ENCODE measurements at places on chromosomes 5 and 9.

DNA sequence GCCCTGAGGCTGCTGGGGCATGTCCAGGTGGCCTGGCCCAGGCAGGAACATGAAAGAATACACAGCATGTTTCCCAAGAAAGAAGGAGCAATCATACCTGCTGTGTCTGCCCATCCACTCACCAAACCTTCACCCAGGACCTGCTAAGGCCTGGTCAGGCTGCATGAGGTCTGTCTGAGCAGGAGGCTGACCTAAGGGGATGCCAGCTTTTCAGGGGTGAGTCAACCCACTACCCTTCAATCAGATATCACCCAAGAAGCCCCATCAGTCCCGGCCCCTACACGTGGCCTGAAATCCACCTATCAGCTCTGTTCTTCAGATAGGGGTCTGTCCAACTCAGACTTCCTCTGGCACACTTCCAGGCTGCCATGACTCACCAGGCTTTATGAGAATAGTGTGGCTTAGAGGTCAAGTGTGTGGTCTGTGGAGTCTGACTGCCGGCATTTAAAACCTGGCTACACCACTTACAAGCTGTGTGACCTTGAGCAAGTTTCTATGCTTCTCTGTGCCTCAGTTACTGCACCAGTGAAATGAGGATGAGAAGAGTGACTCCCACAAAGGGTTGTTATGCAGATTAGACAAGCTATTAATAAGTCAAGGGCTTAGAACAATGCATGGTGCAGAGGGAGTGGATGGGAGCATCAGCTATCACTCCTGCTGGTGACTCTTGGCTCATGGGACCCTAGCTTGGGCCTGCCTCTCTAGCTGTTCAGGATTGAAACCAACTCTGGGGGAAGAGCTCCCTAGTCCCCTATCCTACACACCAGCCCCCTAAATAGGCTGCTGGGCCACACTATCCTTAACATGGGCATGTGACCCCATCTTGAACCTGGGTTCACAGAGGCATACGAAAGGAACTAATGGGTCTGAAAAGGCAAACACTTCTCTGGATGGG lies 130.3 kb downstream of the PAX5 start:
- DNase-seq = no peak

DNA sequence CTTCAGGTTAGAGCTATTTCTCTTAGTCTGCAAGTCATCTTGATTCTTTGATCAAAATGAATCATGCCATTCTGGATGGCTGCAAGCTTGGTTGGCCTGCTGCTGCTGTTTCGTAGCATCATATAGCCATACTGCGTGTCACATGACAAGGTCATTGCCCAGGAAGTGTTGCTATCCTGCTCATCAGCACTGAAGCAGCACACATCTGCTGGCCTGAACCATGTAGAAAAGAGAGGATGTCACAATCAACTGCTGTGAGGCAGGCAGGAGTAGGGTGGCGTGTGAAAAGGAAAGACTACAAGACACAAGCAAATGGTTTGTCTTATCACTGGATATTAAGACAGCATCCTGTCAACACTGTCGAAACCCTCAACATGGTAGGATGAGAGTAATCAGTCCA lies 376.7 kb upstream of the RORB start:
- DNase-seq = no peak

GRCh38 chr5:60945813-60946187 lies 795 bp downstream of the NDUFAF2 start:
- DNase-seq = no peak

GRCh38 chr5:171783051-171783450 lies 2.6 kb upstream of the SMIM23 start:
- no peak for DNase-seq

GRCh38 chr9:127188396-127188795 lies 66.0 kb upstream of the ANGPTL2 start:
- no peak for DNase-seq

DNA sequence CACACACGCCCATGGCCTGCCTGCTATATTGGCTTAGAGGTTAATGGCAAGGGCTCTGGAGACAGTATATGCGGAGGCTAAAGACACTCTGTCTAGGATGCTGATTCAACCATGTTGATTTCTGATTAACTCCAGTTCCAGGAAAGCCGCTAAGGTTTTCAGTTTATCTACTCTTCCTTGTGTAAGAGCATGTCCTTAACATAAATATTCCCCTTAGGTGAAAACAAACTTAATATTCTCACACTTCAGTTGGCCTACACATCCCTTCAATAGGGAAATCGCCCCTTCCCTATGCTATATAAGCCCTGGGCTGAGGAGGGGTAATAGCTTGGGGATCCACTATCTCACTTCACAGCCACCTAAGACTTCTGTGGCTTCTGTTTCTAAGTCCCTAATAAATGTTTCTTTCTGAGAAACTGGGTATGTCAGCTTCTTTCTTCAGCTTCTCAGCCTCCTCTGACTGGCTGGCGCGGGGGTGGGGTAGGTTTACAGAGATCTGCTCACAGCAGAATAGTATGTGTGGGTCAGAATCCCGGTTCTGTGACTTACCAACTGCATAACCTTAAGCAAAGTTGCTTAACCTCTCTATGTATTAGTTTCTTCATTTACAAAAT lies 4.3 kb upstream of the GPX3 start:
- no peak for DNase-seq

DNA sequence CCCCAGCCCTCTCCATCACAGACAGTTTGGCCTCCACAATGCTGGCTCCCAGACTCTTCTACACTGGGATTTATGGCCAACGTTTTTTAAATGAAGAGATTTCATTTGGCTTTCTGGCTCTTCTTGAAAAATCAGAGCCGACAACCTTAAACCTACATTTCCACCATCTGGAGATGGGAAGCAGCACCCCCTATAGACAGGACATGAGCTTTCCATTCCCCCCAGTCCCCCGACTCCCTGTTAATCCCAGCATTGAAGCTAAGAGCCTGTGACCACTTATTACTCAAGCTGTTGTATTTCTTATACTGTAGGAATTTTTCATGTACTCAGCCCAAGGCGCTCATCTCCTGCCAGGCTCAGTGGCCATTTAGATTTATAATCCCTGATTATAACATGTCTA lies 34.0 kb upstream of the AFAP1L1 start:
- no peak for DNase-seq

GRCh38 chr5:58455066-58455465 lies 4.8 kb downstream of the PLK2 start:
- DNase-seq = no peak

DNA sequence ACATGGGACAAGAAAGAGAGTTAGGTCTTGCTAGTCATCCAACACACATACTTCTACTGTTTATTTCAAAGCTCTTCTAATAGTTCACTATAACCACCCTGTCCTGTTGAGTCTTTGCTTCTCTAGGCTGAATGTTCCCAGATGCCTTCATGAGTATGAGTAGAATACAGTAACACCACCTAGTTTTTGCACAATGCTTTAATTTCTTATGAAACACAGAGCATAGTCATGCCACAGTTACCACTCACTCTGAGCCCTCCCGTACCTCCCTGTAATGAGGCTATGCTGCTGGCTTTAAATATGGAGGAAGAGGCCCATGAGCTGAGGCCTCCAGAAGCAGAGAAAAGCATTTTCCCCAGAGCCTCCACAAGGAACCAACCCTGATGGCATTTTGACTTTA lies 75.0 kb upstream of the SLC1A3 start:
- DNase-seq = no peak

DNA sequence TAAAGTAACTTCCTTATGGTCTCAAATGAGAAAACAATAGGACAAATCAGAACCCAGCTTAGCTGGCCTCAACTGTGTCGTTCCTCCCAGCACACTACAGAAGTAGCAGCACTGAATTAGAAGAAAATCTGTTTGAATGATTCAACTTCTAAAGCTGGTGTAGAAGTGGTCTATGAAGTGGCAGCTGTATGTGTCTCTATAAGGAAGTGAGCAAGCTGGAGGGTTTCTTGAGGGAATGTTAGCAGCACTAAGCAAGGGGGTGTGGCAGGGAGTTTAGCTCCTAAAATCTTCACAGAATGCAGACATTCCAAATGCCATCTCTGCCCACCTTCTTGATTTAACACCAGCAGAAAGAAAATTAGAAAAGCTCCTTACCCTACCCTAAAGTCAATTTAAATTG lies 4.1 kb downstream of the KLF9 start:
- no peak for DNase-seq

GRCh38 chr9:83934569-83935275 lies 13.5 kb upstream of the KIF27 start:
- no peak for DNase-seq

GRCh38 chr9:80885894-80886293 lies 803.5 kb downstream of the TLE1 start:
- DNase-seq = no peak

- DNase-seq = no peak
Measured at GRCh38 chr5:134435560-134435959, 23.9 kb upstream of the CDKN2AIPNL start.

DNA sequence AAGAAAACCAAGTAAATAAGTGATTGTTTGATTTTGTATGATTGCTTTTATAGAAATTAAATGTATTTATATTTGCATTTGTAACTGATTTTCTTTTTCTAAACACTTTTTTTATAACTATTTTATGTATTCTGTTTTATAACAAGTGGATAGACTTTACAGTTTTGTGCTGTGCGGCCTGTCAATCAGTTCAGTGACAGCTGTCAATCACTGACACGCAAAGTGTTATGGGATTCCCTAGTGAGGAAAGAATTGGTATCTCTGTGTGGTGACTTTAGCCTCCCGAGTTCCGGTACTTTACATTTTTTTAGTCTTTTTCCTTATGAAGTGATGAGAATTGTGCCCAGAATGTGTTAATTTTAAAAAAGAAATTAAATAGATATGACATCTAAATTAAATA lies 16.3 kb downstream of the GPR151 start:
- DNase-seq = no peak

- DNase-seq = no peak
Measured at GRCh38 chr9:108812396-108813025, 43.3 kb downstream of the ACTL7B start.

GRCh38 chr5:18765304-18765703 lies 1131.0 kb downstream of the TAF11L14 start:
- DNase-seq = no peak

DNA sequence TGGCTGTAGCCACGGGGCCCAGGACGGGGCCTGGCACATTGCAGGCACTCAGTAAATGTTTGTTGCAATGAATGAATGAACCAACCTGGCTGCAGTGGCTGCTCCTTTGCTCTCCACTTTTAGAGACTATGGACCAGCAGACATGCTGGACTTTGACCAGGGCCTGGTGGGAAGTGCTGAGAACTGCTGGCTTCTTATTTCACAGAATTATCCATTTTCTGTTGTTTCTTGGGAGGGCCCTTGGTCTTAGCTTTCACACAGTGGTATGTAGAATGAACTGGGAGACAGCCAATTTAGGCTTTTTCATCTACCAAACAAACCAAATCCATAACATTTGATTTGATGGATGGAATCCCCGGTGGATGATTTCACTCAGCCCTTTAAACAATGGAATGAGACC lies 78.0 kb upstream of the LHFPL2 start:
- DNase-seq = no peak

DNA sequence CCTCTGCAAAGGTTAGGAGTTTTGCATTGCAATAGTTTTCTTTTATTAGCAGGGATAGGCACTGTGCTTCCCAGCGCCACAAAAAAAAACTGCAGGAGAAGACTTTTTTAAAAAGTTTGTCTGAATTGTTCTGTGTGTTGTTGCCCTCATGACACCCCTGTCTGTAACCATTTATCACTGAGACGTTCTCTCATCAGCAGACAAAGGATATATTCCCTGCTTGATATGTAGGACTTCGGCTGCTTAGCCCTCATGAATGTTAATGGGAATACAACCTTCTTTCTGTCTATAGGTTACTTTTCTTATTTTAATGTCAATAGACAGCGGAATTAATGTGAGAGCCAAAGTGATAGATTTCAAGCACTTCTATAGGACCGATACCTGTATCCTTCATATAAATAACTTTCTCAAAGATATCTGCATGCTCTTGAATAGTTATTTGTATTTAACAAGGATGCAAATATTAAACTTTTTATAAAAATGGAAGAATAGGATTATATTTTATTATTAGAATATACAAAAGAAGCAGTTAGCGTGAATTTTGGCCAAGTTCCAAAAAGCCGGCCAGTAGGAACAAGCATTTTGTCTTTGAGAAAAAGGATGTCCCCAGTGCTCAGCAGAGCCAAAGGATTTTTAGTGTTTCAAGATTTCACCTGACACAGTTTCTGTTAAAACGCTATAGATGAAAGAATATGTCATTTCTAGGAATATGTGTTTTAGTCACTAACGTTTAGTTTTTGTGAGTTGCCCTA lies 1.5 kb upstream of the LYSMD3 start:
- DNase-seq = no peak

DNA sequence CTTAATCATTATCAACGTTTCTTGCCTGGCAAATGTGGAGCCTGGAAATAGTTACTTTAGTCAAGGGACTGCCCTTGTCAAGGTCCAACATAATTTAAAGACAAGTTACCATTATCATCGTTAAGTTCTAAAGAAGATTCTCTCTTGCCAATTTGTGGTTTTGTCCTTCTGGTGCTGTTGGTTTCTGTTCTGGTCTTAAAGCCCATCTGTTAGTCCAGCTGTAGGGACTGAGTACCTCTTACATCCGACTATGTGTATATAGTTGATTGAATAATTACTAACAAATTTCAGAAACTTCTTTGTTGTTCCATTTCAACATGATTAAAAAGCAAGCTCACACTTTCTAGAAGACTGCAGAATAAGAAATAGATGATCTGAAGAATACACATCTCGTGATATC lies 1854.9 kb downstream of the MAT2B start:
- DNase-seq = no peak

DNA sequence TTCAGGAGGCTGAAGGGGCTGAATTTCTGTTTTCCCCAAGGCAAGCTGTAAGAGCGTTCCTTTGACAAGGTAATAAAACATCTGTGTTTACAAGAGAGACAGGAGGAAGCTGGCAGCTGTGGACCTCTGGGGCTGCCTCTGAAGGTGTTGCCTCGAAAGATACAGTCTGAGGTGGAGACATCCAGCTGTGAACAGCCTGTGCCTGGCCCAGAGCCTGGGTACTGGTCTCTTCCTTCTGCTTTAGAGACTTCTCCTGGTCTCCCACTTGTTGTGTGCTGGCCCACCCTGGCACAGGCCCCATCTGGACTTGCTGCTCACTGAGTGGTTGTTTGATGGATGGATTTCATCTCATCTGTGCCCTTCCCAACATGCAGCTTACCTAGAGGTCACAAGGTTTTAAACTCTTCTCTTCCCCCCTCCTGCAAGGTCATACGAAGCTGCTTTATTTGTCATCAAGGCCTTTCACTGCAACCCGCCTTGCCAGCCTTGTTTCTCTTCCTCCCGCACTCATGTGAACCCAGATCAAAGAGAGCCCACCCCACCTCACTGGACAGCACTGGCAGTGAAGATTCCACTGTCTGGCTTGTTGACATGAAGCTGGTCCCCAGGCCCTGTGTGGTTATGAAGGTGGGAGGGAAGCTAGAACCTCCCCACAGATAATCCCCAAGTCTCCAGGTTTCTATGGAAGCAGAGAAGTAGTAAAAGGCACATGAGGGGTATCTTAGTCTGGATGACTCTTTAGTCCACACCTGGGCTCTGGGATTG lies 35.0 kb upstream of the ALDH1B1 start:
- DNase-seq = no peak

- no peak for DNase-seq
Measured at GRCh38 chr5:53631251-53631650, 70.8 kb downstream of the NDUFS4 start.
